Renal cortical epithelial cell (primary cell): ENCODE measurements at places on chromosomes 11 and 22. TPM values are rescaled to one million over a fixed set of nuclear protein-coding genes. Genes with fewer than 3 reads are reported as not detected.

DNA sequence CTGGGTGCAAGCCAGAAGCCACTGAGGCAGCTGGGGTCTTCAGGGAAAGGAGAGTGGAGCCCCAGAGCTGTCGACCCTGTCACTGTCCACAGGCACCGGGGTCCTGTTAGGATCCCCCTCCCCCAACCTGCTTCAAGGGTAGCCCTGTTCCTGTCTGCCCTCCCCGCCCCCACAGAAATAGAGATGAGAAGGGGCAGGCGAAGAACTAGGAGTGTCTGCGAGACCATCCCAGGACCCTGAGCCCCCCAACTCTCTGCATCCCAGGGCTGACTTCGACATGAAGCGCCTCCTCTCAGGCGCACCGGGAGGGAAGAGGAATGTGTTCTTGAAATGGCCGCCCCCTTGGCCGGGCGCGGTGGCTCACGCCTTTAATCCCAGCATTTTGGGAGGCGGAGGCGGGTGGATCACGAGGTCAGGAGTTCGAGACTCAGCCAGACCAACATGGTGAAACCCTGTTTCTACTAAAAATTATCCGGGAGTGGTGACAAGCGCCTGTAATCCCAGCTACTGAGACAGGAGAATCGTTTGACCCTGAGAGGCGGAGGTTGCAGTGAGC is 607 bp upstream of the ZNF70 start:
- no peak for DNase-seq

- no peak for DNase-seq
These were observed 23.7 kb upstream of the CTR9 start for GRCh38 chr11:10727146-10727851.

DNA sequence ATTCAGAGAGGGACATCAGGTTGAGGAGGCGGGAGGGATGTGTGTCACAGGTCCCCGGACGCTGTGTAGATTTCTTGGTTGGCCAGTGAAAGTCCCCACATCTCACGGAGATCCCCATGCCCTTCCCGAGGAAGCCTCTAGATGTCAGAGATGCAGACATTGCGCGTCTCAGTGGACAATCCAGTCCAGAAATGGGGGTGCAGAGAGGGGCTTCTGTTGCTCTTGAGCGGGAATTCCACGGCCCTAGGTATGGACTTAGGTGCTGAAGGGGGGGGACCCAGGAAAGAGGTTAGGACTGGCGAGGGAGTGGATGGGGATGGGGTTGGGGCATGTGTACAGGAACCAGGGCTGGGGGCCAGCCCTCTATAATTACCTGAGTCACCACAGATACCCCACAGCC is 7.0 kb downstream of the THY1 start:
- DNase-seq = no peak

- no peak for DNase-seq
These were observed 93.5 kb downstream of the LARGE2 start for GRCh38 chr11:46015941-46016340.

The OR51A7 gene
- total RNA-seq = not detected in 2 replicates

- no peak for DNase-seq
These were observed 21.0 kb upstream of the UVRAG start for GRCh38 chr11:75793966-75794365.

The CCDC89 gene
- 1.4 and 5.8 TPM in 2 replicates for total RNA-seq

The DEUP1 gene
- total RNA-seq = 0.65 TPM in 1 of 2 replicates, not detected in the other

DNA sequence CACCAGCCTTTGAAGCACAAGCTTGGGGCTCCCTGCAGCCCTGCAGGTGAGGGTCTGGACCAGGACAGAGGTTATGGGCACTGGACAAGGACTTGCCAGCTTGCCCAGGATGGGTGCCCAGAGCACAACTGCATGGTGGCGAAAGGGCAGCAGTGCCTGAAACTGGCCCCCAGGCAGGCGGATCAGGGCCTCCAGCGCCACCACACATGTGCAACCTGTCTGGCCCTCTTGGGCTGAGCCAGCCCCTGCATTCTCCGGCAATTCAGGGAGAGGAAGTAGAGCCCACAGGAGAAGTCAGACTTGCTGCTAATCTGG is 18.8 kb downstream of the MB start:
- no peak for DNase-seq

GRCh38 chr11:1835671-1836010 is 851 bp downstream of the SYT8 start:
- DNase-seq = no peak

DNA sequence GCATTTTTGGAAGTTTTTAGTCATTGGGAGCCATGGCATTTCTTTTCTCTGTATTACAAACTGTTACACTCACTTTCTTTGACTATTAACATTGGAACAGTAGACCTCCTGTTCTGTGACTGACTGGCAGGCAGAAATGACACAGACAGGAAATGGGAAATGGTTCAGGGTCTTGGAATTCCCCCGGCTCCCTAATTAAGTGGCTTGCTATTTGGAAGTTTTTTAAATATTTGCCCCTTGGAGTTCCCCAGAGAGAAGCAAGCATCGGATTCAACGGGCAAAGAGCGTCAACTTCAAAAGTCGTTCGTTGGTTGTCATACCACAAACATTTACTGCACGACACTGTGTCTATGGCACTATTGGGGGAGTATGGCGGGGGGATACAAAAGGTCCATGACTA is 1.1 kb upstream of the BIRC2 start:
- peak; percentile 90 for DNase-seq

GRCh38 chr11:72519220-72519881 is 85.0 kb upstream of the CLPB start:
- DNase-seq = peak; percentile 11

- DNase-seq = no peak
These were observed 26.7 kb upstream of the PICK1 start for GRCh38 chr22:38030311-38031133.

The TMEM45B gene
- total RNA-seq = 0.50 and 5.0 TPM in 2 replicates

DNA sequence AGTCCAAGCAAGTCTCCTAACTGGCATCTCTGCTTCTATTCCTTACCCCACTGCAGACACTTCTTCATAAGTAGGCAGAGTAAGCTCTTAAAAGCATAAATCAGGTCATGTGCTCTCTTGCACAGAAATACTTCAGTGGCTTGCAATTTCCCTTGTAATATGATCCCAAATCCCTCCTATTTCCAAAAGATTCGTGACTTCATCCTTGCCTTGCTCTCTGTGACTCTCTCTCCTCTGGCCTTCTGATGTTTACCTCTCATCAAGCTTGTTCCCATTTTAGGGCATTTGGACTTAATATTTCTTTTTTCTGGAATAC is 37.4 kb upstream of the NCR3LG1 start:
- peak; percentile 36 for DNase-seq

GRCh38 chr11:82754410-82754809 is 20.7 kb upstream of the FAM181B start:
- DNase-seq = peak; percentile 59

- peak; percentile 82 for DNase-seq
These were observed 50.4 kb downstream of the ADM start for GRCh38 chr11:10355257-10355661.

DNA sequence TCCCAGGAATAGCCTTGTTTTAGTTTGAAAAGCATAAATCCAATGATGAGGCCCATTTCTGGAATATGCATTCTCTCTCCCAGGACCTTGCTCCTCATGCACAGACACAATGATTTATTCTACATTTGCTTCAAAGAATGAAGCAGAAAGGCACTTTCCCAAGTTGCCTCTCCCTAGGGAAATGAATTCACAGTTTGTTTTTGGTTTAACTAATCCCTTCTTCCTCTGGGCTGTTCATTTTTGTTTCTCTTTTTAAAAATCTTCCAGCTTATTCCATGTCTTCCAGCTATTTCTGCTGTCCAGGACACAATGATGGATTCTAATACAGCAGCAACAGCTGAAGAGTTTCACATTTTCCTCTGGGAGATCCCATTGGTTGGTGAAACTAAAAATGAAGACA is 1529.2 kb upstream of the TENM4 start:
- no peak for DNase-seq

DNA sequence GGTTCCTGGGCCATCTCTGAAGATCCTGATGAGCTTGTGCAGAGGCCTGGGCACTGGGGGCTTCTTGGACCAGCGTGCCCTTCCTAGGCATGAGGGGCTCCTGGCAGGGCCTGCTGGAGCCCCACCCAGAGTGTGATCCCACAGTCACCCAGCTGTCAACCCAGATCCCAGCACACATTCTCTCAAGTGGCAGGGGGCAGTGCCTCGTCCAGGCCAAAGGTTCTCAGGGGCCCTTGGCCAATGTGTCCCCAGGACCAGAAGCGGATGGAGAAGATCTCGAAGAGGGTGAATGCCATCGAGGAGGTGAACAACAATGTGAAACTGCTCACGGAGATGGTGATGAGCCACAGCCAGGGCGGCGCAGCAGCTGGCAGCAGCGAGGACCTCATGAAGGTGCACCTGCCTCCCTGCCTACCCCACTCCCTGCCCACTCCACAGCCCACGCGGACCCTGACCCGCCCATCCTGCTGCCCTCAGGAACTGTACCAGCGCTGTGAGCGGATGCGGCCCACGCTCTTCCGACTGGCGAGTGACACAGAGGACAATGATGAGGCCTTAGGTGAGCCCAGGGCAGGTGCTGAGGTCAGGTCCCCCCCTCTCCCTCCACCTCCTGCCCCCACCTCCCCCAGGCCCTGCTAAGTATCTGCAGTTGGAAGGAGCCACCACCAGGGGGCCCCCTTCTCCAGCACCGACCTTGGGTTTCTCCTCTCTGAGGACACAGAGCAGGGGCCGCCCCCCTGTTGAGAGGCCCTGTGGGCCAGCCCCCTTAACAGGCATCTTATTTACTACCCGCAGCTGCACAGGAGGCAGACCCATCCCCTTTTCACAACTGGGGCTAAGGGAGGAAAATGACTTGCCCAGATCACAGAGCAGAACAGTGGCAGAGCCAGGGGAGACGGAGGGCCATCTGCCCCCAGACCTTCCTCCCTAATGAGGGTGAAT is 14.7 kb downstream of the GGA1 start:
- no peak for DNase-seq

The CRACR2B gene
- 3.7 and 6.4 TPM in 2 replicates for total RNA-seq

GRCh38 chr11:19419808-19420207 is 179.1 kb upstream of the E2F8 start:
- peak; percentile 65 for DNase-seq

The CPT1B gene
- total RNA-seq = 4.0 and 14.6 TPM in 2 replicates

- DNase-seq = peak; percentile 96
These were observed 3.1 kb downstream of the CDC42EP1 start for GRCh38 chr22:37563153-37564081.

The CRYBA4 gene
- total RNA-seq = not detected in 2 replicates
